ENCODE measurements at places on chromosomes 2 and 18.

GRCh38 chr2:95351598-95351915 lies 51.0 kb upstream of the FAHD2A start:
- DNase-seq, result no peak

GRCh38 chr18:58527285-58527951 lies 101.5 kb downstream of the ALPK2 start:
- peak; percentile 24 for DNase-seq

DNA sequence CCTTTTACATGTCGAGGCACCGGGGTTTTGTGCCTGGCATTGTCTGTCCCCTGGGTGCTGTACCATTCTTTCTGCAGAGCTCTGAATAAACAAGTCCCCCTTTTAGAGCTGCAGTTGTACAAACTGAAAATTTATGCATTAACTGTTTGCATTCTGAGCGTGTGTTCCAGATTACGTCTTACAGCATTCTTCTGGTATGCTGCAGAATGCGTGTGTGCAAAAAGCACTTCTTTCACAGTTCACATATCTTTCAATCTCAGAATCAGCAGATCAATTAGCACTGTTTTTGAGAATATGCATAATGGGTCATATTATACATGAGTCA lies 27.5 kb downstream of the MEIS1 start:
- DNase-seq, result no peak

- DNase-seq, result no peak
Observed at GRCh38 chr18:13178976-13179375, 39.6 kb upstream of the LDLRAD4 start.

- no peak for DNase-seq
Observed at GRCh38 chr2:12718711-12719399, 2.1 kb downstream of the TRIB2 start.

DNA sequence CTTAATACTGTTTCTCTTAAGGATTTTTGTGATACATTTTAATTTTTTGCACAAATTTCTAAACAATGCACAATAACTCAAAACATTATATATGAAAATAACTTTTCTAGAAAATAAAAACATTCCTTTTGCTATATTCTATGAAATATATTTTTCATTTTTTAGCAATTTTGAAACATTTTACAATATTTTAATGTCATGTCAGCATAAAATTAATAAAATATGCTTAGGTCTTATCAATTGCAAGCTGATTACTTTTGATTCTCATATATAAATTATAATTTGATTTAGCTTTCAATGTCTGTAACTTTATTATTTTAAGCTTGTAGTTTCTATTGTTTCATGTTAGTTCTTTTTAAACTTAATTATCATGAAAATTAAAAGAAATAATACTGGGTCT lies 898.7 kb downstream of the TMEM182 start:
- DNase-seq, result no peak

GRCh38 chr2:226799976-226800940 lies 638 bp upstream of the IRS1 start:
- DNase-seq, result no peak

DNA sequence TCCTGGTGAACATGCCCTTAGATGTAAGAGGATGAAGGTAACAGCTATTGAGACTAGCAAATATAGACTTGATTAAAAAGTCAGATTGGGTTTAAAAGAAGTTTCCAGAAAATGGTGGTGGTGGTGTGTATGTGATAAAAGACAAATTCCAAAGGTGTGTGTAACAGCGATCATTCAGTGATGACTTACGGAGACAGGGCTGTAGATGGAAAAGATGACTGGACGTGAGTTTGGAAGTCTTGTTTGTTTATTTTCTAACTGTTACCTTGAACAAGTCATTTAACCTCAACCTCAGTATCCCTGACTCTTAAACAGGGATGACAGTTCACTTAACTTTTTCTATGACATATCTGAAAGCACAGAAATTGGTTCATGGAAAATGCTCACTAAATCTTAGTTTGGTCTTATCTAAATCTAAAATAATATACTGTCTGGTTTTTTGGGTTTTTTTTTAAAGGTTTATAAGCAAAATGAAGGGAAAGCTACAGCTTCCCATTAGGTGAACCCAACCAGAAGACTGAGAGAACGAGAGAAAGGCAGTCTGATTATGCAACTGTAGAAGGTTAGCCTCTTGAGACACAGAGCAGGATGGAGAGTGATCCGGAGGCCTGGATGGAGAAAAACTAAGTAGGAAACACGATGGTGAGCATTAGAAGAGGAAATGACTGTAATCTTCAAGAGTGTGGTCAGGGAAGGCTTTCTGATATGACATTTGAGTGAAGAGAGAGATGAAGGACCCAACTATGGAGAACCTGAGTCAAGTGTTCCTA lies 71.9 kb downstream of the TCF4 start:
- peak; percentile 56 for DNase-seq

- DNase-seq, result no peak
Observed at GRCh38 chr2:218229851-218230250, 12.9 kb downstream of the ARPC2 start.

GRCh38 chr2:134401081-134401497 lies 147.2 kb downstream of the MGAT5 start:
- no peak for DNase-seq

DNA sequence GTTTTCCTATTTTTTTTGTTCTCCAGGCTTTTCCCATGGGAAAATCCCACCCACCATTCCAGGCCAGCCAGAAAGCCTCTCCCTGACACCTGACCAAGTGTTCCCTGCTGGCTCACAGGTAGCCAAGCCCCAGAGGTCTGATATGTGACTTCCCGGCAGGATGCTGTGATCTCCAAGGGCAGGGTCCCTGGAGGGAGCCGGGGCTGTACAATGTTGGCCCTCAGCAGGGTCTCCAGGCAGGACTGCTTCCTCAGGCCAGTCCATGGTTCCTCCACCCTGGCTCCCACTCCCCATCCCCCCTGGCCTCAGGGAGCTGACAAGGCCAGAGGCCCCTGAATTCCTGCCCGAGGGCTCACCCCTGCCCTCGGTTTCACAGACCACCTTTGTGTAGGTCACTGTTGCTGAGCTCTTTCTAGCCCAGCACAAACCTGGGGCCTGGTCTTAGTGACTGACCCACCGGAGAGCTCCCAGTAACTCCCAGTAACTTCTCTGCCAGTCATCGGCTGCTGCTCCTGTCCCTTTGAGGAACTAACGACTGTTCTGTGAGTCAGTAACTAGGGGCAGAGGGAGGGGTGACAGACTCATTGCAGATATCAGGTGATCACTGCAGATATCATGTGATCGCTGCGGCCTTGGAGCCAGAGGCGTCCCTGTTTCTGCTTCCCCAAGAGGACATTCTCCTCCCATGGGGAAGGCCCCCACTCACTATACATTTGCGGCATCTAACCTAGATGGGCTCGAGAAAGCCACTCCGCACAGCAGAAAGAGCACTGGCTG lies 38.7 kb downstream of the SDC1 start:
- peak; percentile 69 for DNase-seq

GRCh38 chr18:63775166-63775730 lies at the start of gene SERPINB7:
Gene SERPINB7 (plus strand): TSS chr18:63775418. CDS start chr18:63782373, 6,955 bp downstream.
- DNase-seq, result peak; percentile 70

DNA sequence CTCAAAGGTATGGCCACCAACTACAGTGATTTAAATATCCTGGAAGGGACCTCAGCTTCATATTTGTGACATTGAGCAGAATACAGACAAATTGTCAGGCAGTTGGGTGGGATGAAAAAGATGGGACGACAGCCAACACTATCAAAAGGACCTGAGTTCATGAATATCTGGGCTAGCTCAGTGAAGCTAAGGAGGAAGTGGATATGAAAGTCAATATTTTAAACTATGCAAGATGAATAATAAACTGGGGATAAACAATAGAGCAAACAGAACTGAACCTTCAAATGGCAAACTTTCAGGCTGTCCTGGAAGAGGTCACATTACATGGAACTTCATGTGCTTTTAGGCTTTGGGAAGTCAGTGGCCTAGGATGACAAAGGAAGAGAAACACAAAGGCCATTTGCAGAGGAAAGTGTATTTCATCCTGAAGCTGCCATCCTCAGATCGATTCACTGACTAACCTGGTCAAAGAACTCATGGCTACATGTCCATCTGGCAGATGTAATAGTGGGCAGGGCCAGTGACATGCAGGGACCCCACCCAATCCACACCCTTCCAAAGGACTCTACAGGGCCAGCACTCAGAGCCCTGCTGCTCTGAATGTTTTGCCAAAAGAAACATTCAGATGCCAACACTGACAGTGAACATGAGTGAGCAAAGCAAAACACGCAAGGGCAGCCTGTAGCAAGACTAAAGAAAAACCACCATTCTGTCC lies 175.7 kb downstream of the ETAA1 start:
- DNase-seq, result no peak

DNA sequence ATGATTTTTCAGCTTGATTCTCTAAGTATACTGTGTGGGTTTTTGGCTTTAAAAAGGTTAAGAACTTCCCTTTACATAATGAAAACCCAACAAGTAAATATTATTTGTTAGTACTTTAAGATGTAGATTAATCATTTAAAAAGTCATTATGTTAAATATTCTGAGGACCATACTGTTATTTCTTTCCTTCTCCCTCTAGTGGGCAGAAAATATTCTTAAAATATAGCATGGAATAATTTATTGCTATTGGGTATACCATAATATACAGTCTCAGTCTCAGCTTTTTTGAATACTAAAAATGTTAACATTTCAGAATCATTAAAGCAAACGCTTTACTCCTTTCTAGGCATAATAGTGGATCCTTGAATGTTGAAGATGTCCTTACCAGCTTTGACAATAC lies 28.1 kb downstream of the CAMKMT start:
- no peak for DNase-seq

GRCh38 chr18:60292186-60292585 lies 80.4 kb downstream of the MC4R start:
- DNase-seq, result no peak

GRCh38 chr2:64291181-64291580 lies 147.0 kb upstream of the PELI1 start:
- DNase-seq, result peak; percentile 86

Measured in brain microvascular endothelial cell (primary cell).